ENCODE measurements at places on chromosomes 3 and 15. TPM values are rescaled to one million over a fixed set of nuclear protein-coding genes. Genes with fewer than 3 reads are reported as not detected.

The STARD5 gene
- 2.8 TPM for total RNA-seq

The FSIP1 gene
- 1.7 TPM for total RNA-seq

DNA sequence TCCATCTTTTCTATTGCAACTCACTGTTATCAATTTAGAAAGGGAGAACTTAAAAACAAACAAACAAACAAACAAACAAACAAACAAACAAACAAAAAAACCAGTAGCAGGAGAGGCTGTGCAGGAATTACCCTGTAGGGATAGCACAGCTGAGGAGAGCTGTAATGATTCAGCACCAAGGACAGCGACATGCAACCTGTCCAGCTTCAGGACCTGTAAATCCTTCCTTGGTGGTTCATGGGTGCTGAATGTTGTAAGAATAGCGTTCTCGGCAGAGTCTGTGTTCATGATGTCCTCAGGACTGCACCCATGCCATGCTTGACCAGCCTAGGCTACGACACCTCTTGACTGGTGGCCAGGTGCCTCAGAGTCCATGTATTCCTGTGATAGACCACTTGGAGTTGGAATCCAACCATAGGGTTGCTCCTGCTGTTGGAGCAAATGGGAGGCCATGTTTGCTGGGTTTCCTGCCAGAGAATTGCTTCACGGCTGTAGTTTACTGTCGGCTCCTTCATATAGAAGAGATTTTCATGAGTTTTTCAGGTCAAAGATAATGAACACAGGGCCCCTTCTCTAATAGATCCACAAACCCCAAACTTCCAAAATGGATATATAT, 65.9 kb downstream of the CACNA2D3 start:
- ATAC-seq: no peak

- ATAC-seq: no peak
Observed at GRCh38 chr3:108513961-108514360, 3.6 kb upstream of the MYH15 start.

The FSTL1 gene
- 558 TPM for total RNA-seq

The GPR156 gene
- total RNA-seq: 0.73 TPM

Data from gastroesophageal sphincter (tissue), 4 donors.